ENCODE measurements at places on chromosomes 2 and 18. TPM values are rescaled to one million over a fixed set of nuclear protein-coding genes. Genes with fewer than 3 reads are reported as not detected.

Gene RPIA
- 32.3 TPM for total RNA-seq

Gene NYAP2
- 0.05 TPM for total RNA-seq

Gene PLEKHA3
- total RNA-seq = 23.0 TPM

GRCh38 chr2:66697366-66697765 lies 262.4 kb downstream of the MEIS1 start:
- no peaks in the 10 kb centered on the region for H3K27me3 ChIP-seq
- no peak for DNase-seq
- H3K4me3 ChIP-seq = no peak overlapping the region

DNA sequence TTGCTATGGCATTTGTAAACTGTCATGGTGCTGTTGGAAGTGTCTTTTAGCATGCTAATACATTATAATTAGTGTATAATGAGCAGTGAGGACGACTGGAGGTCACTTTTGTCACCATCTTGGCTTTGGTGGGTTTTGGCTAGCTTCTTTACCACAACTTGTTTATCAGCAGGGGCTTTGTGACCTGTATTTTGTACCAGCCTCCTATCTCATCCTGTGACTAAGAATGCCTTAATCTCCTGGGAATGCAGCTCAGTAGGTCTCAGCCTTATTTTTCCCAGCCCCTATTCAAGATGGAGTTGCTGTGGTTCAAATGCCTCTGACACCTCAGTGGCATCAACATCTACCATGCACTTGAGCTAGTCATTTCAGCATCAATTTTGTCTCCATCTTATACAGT lies 29.7 kb downstream of the LYPD6 start:
- no peaks in the 10 kb centered on the region for H3K4me1 ChIP-seq
- H3K27ac ChIP-seq = no peak overlapping the region
- no peak overlapping the region for H3K4me3 ChIP-seq
- DNase-seq = no peak

DNA sequence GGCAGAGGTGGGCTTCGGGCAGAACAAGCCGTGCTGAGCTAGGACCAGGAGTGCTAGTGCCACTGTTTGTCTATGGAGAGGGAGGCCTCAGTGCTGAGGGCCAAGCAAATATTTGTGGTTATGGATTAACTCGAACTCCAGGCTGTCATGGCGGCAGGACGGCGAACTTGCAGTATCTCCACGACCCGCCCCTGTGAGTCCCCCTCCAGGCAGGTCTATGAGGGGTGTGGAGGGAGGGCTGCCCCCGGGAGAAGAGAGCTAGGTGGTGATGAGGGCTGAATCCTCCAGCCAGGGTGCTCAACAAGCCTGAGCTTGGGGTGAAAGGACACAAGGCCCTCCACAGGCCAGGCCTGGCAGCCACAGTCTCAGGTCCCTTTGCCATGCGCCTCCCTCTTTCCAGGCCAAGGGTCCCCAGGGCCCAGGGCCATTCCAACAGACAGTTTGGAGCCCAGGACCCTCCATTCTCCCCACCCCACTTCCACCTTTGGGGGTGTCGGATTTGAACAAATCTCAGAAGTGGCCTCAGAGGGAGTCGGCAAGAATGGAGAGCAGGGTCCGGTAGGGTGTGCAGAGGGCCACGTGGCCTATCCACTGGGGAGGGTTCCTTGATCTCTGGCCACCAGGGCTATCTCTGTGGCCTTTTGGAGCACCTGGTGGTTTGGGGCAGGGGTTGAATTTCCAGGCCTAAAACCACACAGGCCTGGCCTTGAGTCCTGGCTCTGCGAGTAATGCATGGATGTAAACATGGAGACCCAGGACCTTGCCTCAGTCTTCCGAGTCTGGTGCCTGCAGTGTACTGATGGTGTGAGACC lies at the start of gene PROC:
Gene PROC (plus strand): TSS at position 128 of the 812 bp plus-strand sequence. CDS start 1,516 bp downstream, outside the sequence.
- no peak within 1 kb of the TSS for H3K4me3 ChIP-seq
- H3K27me3 ChIP-seq = peaks cover 52% of the 10 kb centered on the region
- no peaks in the 10 kb centered on the region for H3K36me3 ChIP-seq
- peaks cover 24% of the 10 kb centered on the region for H3K4me1 ChIP-seq
